ENCODE measurements at places on chromosomes 5 and 9. TPM values are rescaled to one million over a fixed set of nuclear protein-coding genes. Genes with fewer than 3 reads are reported as not detected.

GRCh38 chr5:22928821-22929482, 75.8 kb upstream of the CDH12 start:
- DNase-seq = no peak

GRCh38 chr9:110688329-110688728, 19.7 kb downstream of the MUSK start:
- no peak for DNase-seq

DNA sequence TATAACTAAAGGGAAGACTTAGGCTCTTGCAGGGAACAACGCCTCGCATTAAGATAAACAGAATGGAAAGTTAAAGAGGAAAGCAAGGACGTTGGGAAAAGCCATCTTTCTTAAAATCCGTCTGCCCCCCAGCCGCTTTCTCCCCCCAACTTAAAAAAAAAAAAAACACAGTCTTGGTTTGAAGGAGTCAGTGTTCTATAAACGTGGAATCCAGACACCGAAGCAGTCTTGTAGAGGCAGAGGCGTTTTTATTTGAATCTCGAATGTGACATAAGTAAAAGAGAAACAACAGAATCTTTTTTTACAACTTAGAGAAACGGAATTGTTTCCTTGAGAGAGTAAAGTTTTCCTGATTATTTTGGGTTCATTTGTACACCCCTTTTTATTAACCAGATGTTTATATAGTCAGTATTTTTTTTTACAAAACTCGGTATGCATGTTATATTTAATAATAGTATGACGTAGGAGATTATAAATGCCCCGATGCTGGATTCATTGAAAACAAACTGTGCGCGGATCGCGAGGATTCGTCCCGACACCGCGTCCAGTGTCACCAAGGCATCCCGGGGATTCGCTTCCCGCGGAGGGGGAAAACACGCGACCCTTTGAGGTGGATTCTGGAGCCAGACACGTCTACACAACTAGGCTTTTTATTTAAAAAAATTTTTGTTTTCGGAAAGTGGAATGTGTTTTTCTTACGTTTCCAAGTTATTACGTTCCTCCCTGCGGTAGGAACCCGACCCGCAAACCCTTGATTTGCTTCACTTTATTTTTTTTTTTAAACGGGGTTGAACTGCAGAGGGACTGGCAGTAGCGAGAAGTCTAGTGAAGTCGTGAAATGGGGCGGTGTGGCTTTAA, 6.7 kb downstream of the PTCH1 start:
- DNase-seq = peak; percentile 4

DNA sequence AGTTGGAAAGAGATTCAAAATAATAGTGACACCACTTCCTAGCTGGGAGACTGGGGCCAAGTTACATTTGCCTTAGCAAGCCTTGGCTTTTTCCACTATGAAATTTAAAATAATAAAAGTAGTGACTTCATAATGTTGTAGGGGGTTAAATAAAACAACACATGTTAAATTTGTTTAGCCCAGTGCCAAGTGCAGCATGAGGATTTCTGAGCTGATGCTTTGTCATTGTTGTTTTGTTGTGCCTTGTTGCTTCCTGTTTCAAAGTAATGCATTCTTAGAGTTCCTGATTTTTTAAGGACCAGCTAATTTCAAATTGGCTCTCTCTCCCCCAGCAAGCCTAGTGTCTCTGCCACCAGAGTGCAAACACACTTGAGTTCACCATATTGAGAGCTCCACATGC, 270.7 kb upstream of the PAPPA start:
- DNase-seq = no peak

DNA sequence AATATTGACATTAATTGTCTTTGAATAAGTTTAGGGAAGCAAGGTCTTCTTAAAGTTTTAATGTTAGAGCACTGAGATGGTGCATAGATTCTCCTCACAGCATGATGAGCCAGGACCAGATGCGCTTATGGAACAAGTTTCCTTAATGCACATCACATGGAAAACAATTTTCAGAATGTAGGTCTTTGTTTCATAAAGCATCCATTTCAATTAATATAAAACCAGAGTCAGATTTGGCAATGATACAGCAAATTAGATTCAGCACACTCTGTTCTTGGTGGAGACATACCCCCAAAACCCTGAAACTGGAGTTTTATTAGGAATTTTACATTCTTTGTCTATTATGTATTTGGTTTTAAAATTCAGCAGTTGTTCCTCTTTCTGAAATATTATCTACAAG, 402.1 kb upstream of the SEMA6A start:
- DNase-seq = no peak

GRCh38 chr9:69444791-69445190, 119.8 kb downstream of the ENTREP1 start:
- DNase-seq = no peak

HSPA9 gene
- total RNA-seq = 584 TPM

GRCh38 chr9:1231998-1232919, 182.1 kb downstream of the DMRT2 start:
- no peak for DNase-seq

HRCT1 gene
- not detected for total RNA-seq

GRCh38 chr5:123512611-123513461, 859 bp downstream of the CSNK1G3 start:
- peak; percentile 47 for DNase-seq

HINT2 gene
- 65.0 TPM for total RNA-seq

GRCh38 chr5:1486271-1486670, 37.5 kb downstream of the LPCAT1 start:
- no peak for DNase-seq

PMPCA gene
- total RNA-seq = 124 TPM

GRCh38 chr5:160324886-160325285, 12.5 kb upstream of the CCNJL start:
- no peak for DNase-seq

WNK2 gene
- 0.89 TPM for total RNA-seq

DNA sequence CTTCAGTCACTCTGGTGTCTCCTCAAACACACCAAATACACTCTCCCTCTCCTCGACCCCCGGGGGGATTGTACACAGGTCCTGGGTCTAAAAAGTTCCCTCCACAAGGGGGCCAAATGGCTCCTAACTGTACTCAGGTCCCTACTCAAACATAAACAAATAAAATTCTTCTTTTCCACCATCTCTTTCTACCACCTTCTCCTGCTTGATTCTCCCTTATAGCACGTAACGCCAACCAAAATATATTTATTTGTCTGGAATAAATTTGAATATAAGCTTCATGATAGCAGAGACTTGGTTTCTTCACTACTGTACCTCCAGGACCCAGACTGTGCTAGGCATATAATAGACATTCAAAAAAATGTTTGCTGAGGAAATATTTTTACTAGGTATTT, 21.4 kb downstream of the ZNF608 start:
- DNase-seq = no peak

DNA sequence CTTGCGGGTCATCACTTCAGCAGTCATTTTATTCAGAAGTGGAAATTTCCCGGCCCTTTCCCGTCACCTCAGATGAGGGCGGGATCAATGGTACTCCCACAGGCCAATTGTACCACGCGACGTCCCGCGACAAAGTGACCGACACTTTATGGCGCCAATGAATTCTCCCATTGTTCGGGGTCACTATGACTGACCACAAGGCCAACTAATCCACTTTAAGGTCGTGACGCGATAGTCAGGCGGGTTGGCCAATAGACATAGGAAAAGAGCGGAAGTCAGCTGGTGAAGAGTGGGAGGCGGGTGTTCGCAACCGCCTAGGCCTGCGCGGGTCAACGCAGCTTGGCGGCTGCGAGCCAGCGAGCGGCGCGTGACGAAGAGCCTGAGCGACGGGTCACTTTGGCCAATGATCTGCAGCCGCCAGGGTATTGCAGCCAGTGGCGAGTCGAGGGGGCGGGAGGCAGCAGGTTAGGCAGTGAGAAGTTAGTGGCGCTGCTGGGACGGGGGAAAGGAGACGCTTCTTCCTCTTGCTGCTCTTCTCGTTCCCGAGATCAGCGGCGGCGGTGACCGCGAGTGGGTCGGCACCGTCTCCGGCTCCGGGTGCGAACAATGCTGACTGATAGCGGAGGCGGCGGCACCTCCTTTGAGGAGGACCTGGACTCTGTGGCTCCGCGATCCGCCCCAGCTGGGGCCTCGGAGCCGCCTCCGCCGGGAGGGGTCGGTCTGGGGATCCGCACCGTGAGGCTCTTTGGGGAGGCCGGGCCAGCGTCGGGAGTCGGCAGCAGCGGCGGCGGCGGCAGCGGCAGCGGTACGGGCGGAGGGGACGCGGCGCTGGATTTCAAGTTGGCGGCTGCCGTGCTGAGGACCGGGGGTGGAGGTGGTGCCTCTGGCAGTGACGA, at the start of gene ANKHD1:
Gene ANKHD1, plus strand, starts transcription at position 472 of the 896 bp plus-strand sequence. Its CDS starts 135 bp downstream, at position 607.
- DNase-seq = peak; percentile 98

- DNase-seq = no peak
Measured at GRCh38 chr5:109281136-109281690, 128.6 kb downstream of the PJA2 start.

DNA sequence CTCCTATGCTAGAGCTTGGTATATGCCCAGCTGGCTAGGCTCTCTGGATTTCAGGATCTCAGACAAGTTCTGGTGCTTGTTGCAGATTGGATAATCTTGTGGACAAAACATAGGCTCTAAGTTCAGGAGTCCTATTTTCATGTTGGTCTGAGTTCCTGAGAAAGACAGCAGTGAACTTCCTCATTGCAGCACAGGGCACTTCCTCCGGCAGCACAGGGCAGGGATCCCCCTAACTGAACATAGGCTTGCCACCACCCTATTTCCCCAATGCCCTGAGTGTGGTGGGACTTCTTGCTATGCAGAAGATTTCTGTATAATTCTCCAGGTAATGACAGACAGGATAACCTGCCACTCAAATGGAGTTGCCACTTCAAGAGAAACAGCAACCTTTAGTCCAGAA, 220.1 kb downstream of the PIK3R1 start:
- no peak for DNase-seq

F12 gene
- 5.6 TPM for total RNA-seq

DNA sequence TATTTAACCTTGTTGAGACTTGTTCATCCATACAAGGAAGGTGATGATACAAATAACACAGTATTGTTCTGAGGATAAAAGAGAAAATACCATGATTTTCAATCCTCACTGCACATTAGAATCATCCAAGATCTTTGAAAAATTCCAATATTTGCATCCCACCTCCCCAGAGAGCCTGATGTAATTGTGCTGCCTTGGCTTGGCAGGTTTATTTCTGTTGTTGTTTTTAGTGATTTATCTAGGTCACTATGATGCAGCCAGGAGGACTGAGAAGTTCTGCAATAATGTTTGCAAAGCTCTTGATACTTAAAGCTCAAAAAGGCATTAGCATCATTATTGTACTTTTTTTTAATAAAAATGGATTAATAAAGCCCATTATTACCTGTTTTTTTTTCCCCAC, 67.0 kb upstream of the NMUR2 start:
- no peak for DNase-seq

- peak; percentile 75 for DNase-seq
Measured at GRCh38 chr9:132235894-132236661, 74.2 kb downstream of the NTNG2 start.

- no peak for DNase-seq
Measured at GRCh38 chr9:106575823-106576222, 287.1 kb upstream of the ZNF462 start.

DNA sequence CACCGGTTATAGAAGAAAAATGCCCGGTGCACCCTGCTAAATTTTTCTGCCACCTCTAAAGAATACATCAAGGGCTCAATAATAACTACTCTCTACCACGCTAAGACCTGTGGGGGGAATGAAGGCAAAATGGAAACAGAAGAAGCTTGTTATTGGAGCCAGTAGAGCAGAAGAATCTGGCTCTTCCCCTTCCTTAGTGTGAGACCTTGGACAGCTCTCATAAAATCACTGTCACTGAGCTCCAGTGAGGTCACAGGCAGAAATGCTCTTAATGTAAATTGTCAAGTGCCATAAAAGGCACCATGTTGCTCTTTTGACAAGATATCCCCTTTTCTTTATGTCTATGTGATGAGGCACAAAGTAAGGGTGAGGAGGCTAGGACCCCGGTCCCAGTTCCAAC, 74.4 kb downstream of the ASTN2 start:
- no peak for DNase-seq

DNA sequence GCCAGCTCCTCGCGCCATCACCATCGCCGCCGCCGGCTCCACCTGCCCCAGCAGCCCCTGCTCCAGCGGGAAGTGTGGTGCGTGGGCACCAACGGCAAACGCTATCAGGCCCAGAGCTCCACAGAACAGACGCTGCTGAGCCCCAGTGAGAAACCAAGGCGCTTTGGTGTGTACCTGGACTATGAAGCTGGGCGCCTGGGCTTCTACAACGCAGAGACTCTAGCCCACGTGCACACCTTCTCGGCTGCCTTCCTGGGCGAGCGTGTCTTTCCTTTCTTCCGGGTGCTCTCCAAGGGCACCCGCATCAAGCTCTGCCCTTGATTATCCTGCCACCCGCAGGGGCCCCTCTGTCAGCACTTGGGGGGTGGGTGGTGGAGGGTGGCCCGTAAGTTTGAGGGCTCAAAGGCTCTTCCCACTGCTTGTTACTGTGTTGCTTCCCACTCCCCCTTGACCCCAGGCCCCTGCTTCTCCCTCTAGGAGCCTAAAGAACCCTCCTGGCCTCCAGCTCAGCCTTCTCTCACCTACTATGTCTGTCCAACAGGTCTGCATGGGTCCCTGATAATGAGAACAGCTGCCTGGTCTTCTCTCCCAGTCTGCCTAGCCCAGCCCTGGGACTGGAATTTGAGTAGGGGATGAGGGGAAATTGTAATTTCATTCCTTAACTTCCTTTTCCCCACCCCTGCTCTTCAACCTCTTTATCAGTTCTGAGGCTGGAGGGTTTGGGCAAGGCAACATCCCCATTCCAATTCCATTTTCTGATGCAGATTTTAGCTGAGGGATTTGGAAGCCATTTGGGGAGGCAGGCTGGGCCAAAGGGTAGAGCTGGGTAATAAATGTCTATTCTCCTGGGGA, 9.0 kb downstream of the RACK1 start:
- DNase-seq = no peak

PIP5KL1 gene
- total RNA-seq = 3.2 TPM

DNA sequence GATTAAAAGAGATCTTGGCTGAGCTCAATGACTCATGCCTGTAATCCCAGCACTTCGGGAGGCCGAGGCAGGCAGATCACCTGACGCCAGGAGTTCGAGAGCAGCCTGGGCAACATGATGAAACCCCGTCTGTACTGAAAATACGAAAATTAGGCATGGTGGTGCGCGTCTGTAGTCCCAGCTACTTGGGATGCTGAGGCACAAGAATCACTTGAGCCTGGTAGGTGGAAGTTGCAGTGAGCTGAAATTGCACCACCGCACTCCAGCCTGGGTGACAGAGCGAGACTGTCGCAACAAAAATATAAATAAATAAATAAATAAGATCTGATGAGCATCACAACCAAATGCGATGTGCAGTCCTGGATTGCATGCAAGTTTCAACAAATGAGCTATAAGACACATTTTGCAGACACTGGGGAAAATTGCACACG, 8.7 kb upstream of the ENG start:
- DNase-seq = no peak

GRCh38 chr9:38000735-38001134, 68.3 kb downstream of the SHB start:
- no peak for DNase-seq

- no peak for DNase-seq
Measured at GRCh38 chr5:89297066-89297465, 414.1 kb upstream of the MEF2C start.

CD14 gene
- 0.58 TPM for total RNA-seq

GRCh38 chr5:119328753-119329602, 26.8 kb upstream of the TNFAIP8 start:
- DNase-seq = peak; percentile 69

Measured in activated naive CD8-positive, alpha-beta T cell treated with anti-CD3 and anti-CD28 coated beads for 36 hours (primary cell).